ENCODE measurements at places on chromosomes 5 and 9.
A peak's percentile ranks its signal among the peaks of the same experiment; 100 is the strongest.

- no peak for DNase-seq
Observed at GRCh38 chr5:98461485-98461884, 312.0 kb upstream of the RGMB start.

DNA sequence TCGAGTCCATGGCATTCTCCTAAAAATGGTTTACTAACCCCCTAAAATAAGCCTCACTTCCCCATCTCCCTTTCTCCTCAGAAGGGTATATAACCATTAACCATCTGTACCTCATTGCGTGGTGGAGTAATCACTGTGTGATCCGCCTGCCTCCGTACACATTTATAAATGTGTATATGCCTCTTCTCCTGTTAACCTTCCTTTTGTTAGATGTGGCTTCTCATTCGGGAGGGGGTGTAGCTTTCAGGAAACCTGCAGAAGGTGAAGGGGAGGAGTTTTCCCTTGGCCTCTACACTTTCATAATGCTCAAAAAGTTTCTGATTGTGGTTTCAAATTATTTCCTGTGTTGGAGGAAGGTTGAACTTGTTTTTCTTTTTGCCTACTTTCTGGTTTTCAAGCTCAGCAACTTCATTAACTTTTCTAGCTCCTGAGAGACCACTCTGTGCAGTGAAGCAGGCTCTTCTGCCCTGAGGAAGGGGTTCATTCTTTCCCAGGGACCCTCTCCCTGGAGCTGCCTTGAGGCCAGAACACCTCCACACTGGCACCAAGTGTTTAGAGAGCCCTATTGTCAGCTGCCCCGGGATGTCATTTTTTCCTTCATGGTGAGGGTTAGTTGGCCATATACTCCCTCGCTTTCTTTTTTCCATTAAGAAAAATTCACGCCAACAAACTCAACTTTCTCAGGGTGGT, 46.9 kb downstream of the RASGRF2 start:
- peak; percentile 17 for DNase-seq

DNA sequence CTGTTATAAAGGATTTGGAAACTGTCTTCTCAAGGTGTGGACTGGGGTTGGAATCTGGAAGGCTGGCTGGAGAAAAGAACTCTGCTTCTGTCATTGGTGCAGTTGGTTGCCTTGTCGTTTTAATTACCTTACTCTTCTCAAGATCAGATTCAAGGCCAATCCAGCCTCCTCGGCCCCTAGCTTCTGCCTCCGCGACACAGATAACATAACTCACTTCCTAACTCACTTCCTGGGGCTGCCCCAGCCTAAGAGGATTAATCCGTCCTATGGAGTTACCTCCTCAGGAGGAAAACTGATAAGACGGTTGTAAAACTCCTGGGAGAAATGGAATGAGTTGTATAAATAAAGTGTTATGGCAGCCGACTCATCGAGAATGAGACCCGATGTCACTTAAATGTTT, 389.1 kb upstream of the WWC1 start:
- no peak for DNase-seq

DNA sequence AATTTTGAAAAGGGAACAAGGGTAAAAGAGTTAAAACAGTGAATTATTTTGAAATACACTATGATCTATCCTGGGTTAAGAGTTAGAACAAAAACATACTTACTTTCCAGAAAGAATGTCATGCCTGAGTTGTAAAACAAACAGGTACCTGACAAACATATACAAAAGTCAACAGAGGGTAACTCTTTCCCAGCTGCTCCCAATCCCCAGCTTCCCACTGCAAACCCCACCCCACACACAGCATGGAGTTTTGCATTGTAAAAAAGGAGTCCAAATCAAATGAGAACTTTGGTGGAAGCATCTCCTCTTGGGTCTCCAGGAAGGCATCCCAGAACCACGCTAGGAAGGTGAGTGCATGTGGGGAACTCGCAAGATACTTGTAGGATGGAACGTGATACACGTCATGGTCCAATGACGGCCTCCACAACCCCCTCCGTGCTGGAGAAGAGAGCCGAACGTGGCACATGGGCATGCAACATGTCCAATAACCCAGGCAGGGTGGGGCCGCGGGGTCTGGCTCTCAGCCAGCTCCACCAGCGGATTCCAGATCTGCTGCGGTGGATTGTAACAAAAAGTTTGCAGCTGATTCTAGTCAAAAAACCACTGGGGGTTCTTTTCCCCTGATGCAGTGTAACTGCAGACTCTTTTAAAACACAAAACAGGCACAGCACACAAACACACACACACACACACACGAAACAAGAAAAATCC, 55.8 kb downstream of the EPB41L4B start:
- no peak for DNase-seq
